ENCODE measurements at places on chromosomes 3 and 15. TPM values are rescaled to one million over a fixed set of nuclear protein-coding genes. Genes with fewer than 3 reads are reported as not detected.
A peak's percentile ranks its signal among the peaks of the same experiment; 100 is the strongest.

RHCG gene
- not detected for total RNA-seq

UROC1 gene
- total RNA-seq = not detected

DNA sequence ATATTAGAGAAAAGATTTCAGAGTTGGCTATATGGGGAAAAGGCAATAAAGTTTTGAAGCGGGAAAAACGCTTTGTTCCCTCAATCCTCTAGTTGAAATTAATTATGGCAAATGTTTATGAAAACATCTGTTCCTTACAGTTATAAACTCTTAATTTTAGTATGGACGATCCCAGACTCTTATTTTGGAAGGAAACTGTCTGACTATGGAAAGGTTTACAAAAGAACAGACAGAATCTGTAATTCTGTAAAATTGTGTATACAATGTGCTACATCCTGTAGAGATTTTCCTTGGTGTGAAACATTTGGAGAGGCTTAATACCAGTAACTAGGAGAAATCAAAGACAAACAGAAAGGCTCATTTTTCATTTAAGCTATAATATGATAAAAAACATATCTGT, 311.8 kb downstream of the TBC1D5 start:
- no peak for DNase-seq

DNA sequence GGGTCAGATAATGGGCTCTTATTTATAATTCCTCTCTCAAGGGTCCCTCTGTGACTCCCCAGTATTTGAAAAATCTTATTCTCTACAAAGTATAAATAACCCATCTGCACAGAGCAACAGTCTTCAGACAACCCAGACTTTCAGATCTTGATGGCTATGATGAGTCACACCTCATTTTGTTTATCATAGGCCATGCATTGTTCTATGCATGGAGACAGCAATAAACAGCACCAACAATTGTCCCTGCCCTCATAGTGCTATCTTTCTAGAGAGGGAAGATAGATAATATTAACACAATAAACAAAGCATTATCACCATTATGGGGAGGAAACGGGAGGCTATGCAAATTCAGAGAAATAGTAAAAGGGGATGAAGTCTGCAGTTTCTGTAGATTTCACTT, 13.4 kb downstream of the FHIT start:
- no peak for DNase-seq

GRCh38 chr15:85059734-85060133, 78.1 kb downstream of the PDE8A start:
- DNase-seq = no peak

DNA sequence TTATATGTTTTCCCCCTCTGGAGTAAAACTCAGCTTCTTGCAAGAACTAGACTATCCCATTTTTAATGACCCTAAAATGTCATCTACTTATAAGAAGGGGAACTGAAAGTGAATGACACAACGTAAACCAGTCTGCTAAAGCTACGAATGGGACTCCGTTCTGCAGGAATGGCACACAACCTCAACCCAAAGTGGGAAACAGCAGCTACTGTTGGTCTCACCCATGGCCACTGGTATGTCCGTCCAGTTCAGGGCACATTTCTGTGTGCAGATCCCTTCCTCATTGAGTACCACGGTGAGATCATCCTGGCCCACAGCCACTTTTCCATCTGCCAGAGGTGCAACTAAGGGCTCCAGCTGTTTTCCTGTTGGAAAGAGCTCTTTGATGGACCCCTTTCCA, 23.8 kb downstream of the VPS39 start:
- no peak for DNase-seq

- DNase-seq = peak; percentile 74
Observed at GRCh38 chr3:38916706-38917105, 100.7 kb upstream of the SCN10A start.

GRCh38 chr15:96408591-96409183, 78.2 kb downstream of the NR2F2 start:
- DNase-seq = no peak
